NCI-H1105 (cell line): ENCODE measurements at places on chromosomes 4 and X.

- no peak for DNase-seq
Observed at GRCh38 chr4:1855333-1856070, 454 bp downstream of the LETM1 start.

DNA sequence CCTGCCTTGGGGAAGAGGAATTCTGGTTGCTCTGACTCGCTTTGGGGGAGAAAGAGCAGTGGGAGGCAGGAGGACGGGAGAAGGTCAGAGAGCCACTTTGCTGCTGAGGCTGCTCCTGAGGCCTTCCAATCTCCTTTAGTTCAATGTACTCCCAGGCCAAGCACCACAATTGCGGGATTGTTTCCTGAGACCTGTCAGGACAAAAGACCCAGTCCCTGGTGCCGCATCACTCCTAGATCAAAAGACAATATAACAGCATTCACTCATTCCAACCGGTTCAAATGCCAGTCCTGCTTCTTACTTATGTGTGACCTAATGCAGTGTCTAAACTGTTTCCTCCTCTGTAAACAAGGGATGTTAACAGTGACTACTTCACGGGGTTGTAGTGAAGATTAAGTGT lies 106.4 kb downstream of the TRIML1 start:
- DNase-seq, result no peak

GRCh38 chr4:180486342-180486741 lies 1756.9 kb upstream of the TENM3 start:
- DNase-seq, result no peak

DNA sequence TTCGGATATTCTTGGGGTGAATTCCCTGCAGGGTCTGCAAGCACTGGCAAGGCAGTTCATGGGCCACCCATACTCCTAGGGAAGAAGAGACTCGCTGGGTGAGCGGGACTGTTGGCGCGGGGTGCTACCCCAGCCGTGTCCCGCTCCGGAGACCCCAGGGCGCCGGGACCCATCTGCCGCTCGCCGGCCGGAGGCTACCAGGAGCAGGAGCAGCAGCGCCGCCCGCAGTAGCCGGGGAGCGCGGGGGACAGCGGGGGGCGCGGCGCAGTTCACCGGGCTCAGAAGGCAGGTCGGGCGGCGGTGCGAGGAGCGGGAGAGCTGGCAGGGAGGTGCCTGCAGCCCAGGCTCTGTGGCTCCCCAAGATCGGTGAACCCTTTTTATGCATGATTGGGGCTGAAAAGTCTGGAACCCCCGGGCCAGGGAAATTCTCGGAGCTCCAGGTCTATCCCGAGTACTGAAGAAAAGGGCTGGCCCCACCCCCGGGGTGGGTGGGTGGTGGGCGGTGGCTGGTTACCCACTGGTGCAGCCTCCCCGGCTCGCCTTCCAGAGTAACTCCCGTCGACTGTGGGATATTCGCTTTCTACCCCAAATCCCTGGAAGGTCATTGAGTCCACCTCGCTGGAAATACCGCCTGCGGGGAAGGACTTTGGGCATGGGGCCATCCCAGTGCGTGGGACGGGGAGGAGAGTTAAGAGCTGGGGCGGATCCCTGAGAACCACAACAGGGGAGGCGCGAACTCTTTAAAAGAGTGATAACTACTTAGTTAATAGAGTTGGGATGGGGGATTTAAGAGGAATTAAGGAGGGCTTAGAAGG lies 37.6 kb downstream of the PF4 start:
- DNase-seq, result no peak

DNA sequence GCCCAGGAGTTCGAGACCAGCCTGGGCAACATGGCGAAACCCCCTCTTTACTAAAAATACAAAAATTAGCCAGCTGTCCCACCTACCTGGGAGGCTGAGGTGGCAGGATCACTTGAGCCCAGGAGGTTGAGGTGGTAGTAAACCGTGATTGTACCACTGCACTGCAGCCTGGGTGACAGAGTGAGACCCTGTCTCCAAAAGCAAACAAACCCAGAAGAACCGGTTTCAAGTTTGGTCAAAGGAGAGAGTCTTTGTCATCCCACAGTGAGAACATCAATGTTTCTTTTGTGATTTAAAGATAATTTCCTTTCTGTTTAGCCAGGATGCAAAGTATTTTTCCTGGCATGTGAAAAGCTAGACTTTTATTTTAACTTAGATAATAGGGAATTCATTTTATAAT lies 26.7 kb downstream of the PDK3 start:
- DNase-seq, result no peak

GRCh38 chr4:85929961-85930665 lies 429.7 kb downstream of the MAPK10 start:
- peak; percentile 9 for DNase-seq
